Esophagus squamous epithelium (tissue), 5 donors: ENCODE measurements at places on chromosomes 4 and X.

DNA sequence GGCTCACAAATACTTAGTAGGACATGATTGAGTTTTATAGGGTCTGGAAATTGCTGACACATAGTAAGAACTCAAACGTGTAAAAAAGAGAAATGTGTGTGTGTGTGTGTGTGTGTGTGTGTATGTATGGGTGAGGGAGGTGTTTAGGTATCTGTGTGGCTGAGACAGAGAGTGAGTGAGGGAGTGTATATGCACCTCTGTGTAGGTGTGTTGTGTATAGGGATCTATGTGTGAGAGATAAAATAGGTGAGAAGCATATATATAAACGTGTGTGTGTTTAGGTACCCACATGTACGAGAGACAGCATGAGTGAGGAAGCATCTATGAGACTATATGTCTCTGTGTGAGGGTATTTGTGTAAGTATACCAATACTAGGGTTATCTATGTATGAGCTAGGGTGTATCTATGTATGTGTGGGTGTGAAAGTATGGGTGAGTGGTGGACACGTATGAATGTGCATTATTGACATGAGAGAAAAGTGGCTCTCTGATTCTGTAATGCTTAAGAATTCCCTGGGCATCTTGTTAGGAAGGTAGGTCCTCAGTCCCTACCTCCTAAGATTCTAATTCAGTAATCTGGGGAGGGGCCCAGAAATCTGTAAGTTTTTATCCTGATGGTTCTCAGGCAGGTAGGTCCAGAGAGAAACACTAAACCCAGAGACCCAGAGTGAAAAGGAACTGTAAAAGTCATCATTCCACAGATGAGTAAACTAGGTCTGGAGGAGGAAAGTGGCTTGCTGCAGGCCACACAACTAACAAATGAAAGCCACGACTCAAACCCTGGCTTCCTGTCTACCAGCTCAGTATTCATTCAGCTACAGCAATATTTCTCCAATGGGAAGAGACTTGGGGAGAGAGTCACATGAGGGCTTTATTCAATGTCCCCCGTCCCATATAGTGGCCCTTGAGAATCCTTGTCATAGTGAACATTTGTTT lies 237.0 kb downstream of the IDS start:
- no peaks in the 10 kb centered on the region for H3K27me3 ChIP-seq
- no peak for DNase-seq
- no peak overlapping the region for H3K4me3 ChIP-seq
- no peaks in the 10 kb centered on the region for H3K36me3 ChIP-seq
- no peak overlapping the region for H3K27ac ChIP-seq

GRCh38 chrX:63186137-63186536 lies 165.0 kb downstream of the SPIN4 start:
- no peak overlapping the region for H3K4me3 ChIP-seq
- no peaks in the 10 kb centered on the region for H3K27me3 ChIP-seq
- H3K4me1 ChIP-seq, result no peaks in the 10 kb centered on the region
- no peak overlapping the region for H3K27ac ChIP-seq

DNA sequence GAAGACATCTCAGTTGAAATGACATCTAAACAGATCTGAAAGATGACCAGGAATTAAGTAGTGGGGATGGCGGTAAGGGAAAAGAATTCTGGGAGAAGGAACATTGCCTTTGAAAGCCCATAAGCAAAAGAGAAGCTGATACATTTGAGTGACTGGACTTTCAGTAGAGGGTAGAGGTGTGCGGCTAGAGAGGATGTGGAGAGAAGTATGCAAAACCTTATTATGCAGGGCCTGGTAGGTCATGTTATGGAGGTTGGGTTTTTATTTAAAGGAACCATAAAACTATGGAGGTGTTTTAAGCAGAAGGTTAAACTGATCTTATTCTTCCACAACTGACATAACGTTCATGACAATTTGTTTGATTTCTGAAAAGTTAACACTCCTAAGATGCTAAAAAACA lies 36.3 kb downstream of the RPS6KA3 start:
- no peak overlapping the region for H3K27ac ChIP-seq
- peaks cover 1% of the 10 kb centered on the region for H3K4me1 ChIP-seq
- H3K27me3 ChIP-seq, result no peaks in the 10 kb centered on the region
- no peaks in the 10 kb centered on the region for H3K36me3 ChIP-seq

GRCh38 chr4:47490550-47490949 lies 5.5 kb downstream of the ATP10D start:
- no peak overlapping the region for H3K27ac ChIP-seq
- no peak for DNase-seq
- H3K27me3 ChIP-seq, result no peaks in the 10 kb centered on the region
- no peak overlapping the region for H3K4me3 ChIP-seq
- H3K36me3 ChIP-seq, result no peaks in the 10 kb centered on the region

DNA sequence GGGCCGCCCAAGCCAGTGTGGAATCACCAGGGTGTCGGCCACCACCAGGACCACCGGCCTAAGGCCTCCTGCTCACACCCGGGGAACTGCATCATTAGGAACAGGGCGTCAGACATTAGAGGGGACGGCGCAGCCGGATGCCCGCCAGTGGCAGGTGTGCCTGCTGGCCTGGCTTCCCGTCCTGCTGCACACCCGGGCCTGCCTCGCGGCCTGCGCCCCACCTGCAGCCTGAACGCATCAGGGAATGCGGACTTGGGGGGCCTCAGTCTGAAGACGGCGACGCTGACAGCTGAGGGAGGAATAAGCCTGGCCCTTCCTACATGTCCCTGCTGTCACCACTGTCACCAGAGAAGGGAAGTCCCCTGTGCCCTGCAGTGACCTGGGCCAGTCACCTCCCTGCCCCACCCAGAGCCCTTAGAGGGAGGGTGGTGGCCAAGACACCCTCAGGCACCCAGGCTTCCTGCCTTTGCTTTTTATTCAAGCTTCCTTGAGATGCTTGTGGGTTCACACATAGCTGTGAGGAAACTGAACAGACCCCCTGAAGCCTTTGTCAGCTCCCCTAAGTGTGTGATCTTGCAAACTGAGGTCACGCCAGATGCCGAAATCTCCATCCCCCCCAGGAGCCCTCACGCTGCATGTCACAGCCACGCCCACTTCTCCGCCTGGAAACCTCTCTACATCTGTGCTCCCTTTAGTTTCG lies 3.2 kb downstream of the DGKQ start:
- H3K4me3 ChIP-seq, result no peak overlapping the region
- no peak overlapping the region for H3K27ac ChIP-seq
- DNase-seq, result no peak
- H3K4me1 ChIP-seq, result peaks cover 48% of the 10 kb centered on the region
- H3K27me3 ChIP-seq, result no peaks in the 10 kb centered on the region
- H3K36me3 ChIP-seq, result peaks cover 26% of the 10 kb centered on the region

DNA sequence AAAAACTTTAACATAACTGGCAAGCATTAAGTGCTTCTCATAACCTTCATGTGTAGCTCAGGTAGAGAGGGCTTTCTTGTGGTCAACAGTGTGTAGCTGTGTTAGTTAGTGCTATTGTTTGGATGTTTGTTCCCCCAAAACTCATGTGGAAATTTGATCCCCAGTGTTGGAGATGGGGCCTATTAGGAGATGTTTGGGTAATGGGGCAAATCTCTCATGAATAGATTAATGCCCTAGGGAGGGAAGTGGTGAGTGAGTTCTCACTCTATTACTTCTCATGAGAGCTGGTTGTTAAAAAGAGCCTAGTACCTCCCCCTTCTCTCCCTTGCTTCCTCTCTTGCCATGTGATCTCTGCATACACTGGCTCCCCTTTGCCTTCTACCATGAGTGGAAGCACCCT lies 16.5 kb upstream of the SLC25A43 start:
- H3K27ac ChIP-seq, result no peak overlapping the region
- DNase-seq, result no peak
- H3K4me1 ChIP-seq, result no peaks in the 10 kb centered on the region
- H3K36me3 ChIP-seq, result no peaks in the 10 kb centered on the region
- no peak overlapping the region for H3K4me3 ChIP-seq
- no peaks in the 10 kb centered on the region for H3K27me3 ChIP-seq

DNA sequence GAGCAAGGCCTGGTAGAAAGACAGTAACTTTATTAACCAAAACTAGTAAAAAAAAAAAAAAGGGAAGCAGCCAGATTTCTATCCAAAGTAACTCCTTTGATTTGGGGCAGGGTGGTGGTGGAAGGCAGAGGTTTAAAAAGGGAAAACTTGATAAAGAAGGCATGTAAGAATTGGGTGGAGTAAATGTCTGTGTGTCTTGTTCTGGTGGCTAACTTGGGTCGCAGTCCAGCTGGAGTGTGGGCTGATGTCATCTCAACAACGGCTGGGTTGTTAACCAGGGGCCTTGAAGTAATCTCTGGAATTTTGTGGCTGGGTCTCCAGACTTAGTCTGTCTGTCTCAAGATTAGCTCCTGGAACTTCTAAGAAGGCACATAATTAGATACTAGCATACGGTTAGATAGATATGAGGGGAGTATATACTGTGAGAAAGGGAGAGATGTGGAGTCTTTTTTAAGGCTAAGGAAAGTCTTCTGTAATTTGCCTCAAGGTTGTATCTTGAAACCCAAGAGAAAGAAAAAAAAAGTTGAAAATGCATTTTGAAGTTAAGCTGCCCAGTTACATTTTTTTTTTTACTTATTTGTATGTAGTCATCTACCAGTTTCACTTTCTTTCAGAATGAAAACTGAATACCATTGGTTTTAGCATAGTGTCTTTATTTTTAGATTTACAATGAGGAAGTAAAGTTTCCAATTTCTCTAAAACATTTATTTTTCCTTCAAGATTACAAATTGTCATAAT lies 48.3 kb downstream of the MTHFD2L start:
- no peak for DNase-seq
- H3K27ac ChIP-seq, result no peak overlapping the region
- no peaks in the 10 kb centered on the region for H3K27me3 ChIP-seq

DNA sequence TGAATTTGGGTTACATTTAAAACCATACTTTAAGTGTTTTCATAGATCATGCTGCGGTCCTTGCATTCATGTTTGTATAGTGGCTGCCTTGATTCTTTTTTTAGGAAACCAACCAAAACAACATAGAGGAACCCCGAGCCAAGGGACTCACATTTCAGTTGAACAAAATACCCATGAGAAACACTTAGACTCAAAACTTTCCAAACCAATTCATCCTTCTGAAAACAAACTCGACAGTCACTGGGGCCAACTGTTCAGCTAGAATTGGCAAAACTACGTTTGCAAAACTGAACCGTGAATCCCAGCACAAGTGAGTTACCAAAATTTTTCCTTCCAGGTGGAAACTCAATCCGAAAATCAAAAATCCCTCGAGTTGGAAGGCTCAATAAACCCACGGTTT lies 1.4 kb downstream of the ADGRA3 start:
- peak overlapping the region; percentile 55 for H3K4me3 ChIP-seq
- H3K4me1 ChIP-seq, result peaks cover 24% of the 10 kb centered on the region
- H3K36me3 ChIP-seq, result no peaks in the 10 kb centered on the region
- DNase-seq, result no peak
- H3K27me3 ChIP-seq, result no peaks in the 10 kb centered on the region

- no peak for DNase-seq
- H3K4me1 ChIP-seq, result peaks cover 23% of the 10 kb centered on the region
- peak overlapping the region; percentile 88 for H3K27ac ChIP-seq
Measured at GRCh38 chrX:48890934-48891401, 6.6 kb downstream of the TIMM17B start.

- no peak for DNase-seq
- no peak overlapping the region for H3K4me3 ChIP-seq
- no peaks in the 10 kb centered on the region for H3K4me1 ChIP-seq
- no peak overlapping the region for H3K27ac ChIP-seq
Measured at GRCh38 chr4:16129336-16129735, 45.5 kb upstream of the PROM1 start.

GRCh38 chrX:13891377-13892140 lies 74.7 kb upstream of the GPM6B start:
- H3K36me3 ChIP-seq, result no peaks in the 10 kb centered on the region
- no peak overlapping the region for H3K4me3 ChIP-seq
- H3K4me1 ChIP-seq, result peaks cover 17% of the 10 kb centered on the region
- no peak overlapping the region for H3K27ac ChIP-seq
- H3K27me3 ChIP-seq, result no peaks in the 10 kb centered on the region

DNA sequence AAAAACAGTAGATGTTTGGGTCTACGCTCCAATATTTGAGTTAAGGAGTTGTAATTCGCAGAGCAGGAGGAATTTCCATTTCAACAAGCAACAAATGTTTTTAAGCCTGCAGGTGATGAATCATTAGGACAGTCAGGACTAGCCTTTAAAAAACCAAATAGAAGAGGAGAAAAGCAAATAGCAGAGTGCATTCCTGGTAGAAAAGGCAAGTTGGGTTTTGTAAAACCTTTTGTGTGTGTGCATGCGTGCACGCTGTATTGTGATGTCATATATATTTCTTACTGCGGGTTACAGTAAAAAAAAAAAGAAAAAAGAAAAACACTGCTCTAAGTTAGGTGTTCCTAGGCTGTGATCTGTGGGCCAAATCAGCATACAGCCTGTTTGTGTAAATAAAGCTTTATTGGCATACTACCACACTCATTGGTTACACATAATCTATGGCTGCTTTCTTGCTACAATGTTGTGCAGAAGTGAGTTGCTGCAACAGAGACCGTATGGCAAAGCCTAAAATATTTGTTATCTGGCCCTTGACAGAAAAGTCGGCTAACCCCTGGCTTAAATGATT lies 135.6 kb downstream of the MID1 start:
- H3K4me1 ChIP-seq, result no peaks in the 10 kb centered on the region
- no peak overlapping the region for H3K4me3 ChIP-seq
- H3K27me3 ChIP-seq, result no peaks in the 10 kb centered on the region
- DNase-seq, result no peak
- H3K27ac ChIP-seq, result no peak overlapping the region

DNA sequence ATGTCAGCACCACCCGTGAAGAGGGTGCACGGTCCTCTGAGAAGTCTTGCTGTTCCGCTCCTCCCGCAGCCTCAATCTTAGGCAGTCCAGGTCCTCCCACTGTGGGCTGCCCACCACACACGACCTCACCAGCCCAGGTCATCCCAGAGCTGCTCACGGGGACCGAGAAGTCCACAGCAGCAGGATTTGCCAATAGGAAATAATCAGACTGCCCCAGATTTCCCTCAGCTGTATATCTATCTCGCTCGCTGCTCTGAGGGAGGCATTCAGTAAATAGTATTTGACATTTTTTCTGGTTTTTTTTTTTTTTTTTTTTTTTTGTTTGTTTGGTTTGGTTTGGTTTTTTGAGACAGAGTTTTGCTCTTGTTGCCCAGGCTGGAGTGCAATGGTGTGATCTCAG lies 83.8 kb downstream of the STOX2 start:
- H3K4me1 ChIP-seq, result peaks cover 47% of the 10 kb centered on the region
- H3K4me3 ChIP-seq, result peak overlapping the region; percentile 7
- H3K27ac ChIP-seq, result peak overlapping the region; percentile 67
- no peak for DNase-seq

DNA sequence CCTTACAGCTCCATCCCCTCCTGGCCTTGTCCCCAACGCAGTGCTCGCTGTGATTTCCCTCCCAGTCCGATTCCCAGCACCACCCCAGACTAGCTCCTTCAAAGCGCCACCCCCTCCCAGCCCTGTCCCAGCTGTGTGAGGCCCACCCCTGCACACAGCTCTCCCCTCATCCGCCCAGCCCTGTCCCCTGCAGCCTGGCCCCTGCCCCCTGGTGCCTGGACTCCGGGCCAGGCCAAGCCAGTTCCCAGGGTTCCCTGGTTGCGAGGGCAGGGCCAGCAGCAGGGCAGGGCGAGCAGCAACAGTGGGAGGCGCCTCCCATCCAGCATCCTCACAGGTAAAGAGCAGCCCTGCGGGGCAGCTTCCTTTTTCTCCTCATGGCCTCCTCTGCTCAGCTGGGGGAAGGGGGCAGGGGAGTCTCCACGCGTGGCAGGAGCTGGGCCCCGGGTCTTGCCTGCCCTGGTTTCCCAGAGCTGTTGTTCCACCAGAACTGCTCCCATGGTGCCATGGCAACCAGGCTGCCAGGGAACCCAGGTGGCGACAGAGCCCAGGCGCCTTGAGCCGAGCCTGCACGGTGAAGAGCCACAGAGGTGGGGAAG lies 24.8 kb downstream of the IQSEC2 start:
- H3K4me3 ChIP-seq, result no peak overlapping the region
- no peaks in the 10 kb centered on the region for H3K36me3 ChIP-seq
- H3K4me1 ChIP-seq, result no peaks in the 10 kb centered on the region
- DNase-seq, result no peak
